Liver (tissue), 10 donors: ENCODE measurements at places on chromosomes 2 and 18. TPM values are rescaled to one million over a fixed set of nuclear protein-coding genes. Genes with fewer than 3 reads are reported as not detected.

GALR1 gene
- total RNA-seq = not detected

CPLX4 gene
- total RNA-seq = not detected

CIDEA gene
- total RNA-seq = not detected

GPR45 gene
- total RNA-seq = not detected

KATNAL2 gene
- total RNA-seq = 4.8 TPM

TUBA3D gene
- 0.08 TPM for total RNA-seq

CRYGC gene
- total RNA-seq = not detected

DNA sequence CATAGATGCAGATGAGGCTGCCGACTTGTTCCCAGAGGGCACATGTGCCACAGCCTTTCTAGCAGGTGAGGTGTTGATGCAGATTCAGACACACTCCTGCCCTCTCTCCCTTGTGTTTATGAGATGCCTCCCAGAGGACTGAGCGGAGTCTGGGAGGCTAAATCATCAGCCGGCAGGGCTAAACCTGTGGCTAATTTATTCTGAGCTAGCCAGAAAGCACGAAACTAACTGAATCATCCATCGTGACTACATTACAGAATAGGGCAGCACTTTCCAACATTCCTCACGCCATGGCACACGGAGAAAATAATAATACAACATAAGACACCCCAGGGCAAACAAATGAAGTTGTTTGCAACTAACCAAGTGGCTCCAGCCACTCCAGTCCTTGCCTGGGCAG lies 101.7 kb upstream of the FZD7 start:
- DNase-seq = no peak

DNA sequence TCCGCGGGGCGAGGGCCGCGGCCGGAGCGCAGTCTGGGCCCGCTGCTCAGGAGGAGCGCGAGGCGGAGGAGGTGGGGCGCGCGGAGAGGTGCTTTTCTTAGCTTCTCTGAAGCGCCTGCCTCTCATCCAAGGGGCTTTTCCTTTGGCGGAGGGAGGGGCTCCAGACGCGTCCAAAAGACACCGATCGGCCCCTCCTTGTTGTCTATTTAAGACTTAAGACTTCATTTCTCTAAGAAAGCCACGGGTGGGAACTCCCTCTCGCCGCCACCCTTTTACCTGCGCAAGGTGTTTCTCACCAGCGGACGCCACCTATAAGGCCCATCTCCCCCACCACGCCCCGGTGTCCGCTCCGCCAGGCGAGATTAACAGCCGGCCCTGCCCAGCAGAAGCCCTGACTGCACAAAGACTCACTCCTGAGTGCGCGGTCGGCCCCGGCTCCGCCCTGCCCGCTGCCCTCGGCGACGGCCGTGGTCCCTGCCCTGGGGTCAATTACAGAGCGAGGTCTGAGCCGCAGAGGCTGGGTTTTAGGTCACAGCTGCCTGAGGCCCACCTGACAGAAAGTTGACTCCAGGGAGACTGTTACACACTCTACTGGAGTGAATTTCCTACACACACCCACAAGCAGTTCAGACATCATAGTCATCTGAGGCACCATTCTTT lies at the start of gene DSC2:
Gene DSC2, minus strand, starts transcription at position 397 of the 660 bp plus-strand sequence. CDS start 450 bp downstream, outside the sequence.
- peak; percentile 72 for DNase-seq

DNA sequence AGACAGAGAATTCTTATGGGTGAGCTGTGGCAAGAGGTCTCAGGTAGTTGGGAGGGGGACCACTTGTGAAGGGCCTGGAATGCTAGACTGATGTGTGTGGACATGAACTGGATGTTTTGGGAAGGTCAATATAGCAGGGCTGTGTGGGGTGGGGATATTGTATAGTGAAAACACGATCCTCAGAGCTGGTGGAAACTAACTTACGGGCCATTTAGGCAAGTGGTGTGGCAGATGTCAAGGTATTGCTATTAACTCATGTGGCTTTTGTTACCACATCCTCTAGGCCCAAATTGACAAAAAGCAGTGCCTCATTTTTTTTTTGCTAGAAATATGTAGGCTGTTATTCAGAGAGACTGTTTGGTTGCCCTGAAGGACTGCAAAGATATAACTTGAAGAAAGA lies 8.0 kb upstream of the GALNT1 start:
- DNase-seq = no peak

DNA sequence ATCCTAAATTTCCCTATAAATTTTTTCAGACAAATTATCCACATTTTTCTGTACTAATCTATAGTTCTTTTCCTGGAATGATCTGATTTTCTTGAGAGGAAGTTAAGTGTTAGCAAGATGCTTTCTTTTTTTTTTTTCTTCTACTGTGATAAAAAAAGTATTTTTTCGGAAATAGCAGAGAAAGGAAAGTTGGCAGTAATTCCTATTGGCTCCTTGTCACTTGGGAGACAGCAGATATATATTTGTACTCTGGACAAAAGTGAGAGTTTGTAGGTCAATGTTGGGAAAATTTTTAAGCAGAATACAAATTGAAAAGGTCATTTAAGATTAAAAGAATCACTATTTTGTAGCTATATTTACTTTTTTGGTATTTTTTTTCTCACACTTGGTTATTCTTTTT lies 635.7 kb upstream of the NRXN1 start:
- no peak for DNase-seq

- no peak for DNase-seq
These were observed 307.4 kb downstream of the CTNNA2 start for GRCh38 chr2:79820281-79820680.

GRCh38 chr2:119583291-119583690 lies 39.0 kb downstream of the CFAP221 start:
- no peak for DNase-seq

DNA sequence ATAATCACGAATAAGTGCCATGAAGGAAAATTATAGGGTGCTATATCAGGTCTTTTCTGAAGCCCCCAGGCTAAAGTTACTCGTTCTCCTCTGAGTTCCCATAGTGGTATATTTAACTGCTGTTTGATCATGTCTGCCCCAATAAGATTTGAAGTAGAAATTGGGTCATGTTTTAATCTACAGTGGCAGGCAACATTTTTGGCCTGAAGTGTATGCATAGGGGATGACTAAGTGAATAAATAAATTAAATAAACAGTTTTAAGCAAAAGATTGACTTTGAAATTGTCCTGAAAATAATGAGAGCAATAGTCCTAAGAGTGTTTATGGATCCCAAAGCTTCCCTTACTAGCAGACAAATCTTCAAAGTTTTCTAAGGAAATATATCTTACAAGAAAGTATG lies 500.9 kb downstream of the TNS1 start:
- DNase-seq = no peak

DNA sequence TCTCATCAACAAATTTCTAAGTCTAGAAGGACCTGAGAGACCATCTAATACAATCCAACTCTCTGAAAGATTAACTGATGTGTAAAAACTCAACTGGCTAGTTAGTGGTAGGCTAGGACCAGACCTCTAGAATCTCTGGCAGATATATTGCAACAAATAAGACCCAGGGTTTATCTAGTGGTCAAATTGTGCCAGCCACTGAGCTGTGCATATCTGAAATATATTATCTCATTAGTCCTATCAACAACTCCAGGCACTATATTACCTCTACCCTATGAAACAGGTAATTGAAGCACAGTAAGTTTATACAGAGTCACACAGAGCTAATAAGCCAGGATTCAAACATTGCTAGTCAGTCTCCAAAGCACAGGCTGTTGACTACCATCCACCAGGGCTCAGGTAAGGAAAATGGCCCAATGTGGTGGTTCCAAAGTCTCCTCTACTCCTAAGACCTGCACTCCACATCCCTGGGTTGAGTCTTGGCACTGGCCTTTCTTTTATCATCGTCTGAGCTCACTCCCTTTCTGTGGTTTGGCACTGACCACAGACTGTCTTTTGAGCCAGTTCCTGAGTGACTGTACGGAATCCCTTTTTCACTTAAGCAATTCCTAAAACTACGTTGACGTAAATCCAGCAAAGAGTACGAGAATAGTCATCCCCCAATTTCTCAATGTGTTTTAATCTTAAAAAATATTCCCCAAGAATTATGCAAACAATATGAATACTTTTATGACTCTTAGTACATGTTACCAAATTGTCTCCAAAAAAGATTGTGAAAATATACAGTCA lies 11.9 kb upstream of the PID1 start:
- DNase-seq = no peak

GRCh38 chr2:11903085-11903606 lies 156.7 kb downstream of the LPIN1 start:
- DNase-seq = no peak
